Urinary bladder (tissue), 4 donors: ENCODE measurements at places on chromosomes 7 and 10. TPM values are rescaled to one million over a fixed set of nuclear protein-coding genes. Genes with fewer than 3 reads are reported as not detected.

DNA sequence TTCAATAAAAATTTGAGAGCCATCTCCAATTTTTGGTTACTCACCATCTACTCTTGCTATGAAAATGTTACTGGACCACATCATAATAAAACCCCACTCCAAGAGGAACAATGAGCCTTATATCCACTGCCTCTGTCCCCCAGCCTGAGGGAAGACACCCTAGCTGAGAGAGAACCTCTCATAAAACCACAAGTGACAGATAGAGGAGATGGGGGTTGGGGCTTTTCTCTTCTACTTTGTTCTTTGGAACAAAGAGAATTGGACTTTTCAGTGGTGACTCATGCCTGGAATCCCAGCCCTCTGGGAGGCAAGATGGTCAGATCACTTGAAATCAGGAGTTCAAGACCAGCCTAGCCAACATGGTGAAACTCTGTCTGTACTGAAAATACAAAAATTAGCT lies 27.6 kb upstream of the TAS2R16 start:
- no peak for DNase-seq

DNA sequence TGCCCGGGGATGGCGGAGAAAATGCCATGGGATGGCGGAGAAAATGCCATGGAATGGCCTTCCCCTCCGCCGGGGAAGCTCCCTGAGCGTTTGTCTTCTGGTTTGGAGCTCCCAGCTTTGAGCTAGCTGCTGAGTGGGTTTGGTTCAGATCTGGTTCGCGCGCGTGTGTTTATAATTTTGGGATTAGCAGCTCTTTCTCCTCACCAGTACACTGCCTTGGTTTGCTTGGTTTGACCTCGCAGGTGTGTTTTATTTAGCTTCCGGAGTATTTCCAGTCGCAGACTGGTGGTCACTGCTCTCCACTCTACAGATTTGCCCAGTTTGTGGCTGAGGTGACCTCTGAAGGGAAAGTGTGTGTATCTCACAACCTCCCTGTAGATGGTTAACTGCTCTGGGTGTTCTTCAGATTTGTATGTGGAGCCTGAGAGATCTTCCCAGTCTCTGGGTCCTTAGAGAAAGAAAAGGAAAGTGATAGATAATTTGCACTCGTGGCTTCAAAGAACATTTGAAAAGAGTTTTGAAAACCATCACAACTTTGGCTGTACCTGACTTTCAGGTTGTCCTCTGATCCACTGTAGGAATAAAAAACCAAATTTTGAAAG lies 597 bp downstream of the ZNF277 start:
- no peak for DNase-seq

DNA sequence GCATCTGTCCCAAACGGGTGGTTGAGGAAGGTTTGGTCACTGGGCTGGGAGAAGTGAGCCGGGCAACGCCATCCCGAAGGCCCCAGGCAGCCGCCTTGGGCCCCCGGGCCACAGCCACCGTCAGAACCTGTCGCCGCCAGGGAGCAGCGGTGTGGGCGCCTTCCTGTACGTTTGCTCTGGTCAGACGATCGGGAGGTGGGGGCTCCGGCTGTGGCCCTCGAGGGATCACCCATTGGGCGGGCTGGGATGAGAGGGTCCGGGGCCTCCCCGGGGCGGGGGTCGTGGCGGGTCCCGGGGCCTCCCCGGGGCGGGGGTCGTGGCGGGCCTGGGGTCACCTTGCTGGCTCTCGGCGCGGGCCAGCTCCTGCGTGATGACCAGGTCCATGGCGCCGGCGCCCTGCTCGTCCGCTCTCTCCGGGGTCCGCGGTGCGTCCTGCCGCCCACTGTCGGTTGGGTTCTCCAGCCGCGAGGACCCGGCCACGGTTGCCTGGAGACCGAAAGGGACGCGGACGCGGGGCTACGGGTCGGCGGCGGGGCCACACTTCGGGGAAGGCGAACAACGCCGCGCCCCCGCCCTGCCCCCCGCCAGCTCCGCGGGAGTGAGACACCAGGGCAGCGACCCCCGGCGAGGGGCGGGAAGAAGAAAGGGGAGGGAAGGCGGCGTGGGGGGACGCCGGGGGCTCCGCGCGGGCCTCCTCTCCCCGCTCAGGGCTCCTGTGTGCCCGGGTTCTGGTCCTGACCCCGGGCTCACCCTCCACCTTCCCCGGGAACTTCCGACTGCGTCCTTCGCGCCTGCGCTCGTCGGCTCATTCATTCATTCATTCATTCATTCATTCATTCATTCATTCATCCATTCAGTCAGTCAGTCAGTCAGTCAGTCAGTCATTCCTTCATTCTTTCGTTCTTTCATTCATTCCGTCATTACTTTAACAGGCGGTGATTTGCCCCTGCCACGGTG lies at the start of gene CFAP46:
Gene CFAP46 (minus strand): TSS at position 470 of the 957 bp plus-strand sequence. CDS start 86 bp downstream, at position 384.
- no peak for DNase-seq

DNA sequence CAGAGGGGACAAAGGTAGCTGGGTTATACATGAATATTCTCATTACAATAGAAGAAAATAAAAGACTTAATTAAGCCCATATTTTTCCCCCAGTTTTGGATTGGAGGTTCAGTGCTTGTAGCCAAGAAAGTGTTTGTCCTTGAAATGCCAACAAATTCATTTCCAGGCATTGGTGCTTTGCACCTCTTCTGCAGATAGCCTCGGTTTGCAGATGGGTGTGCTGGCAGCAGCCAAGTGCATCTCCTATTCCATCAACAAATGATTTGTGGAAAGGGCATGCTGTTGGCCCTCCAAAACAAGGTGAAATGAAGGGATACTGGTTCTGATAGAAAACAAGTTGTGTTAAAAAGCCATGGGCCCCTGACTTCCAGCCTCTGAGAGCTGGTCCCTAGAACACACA lies 187.3 kb downstream of the DPY19L1 start:
- no peak for DNase-seq

The BHLHA15 gene
- not detected for total RNA-seq

The PIK3CG gene
- 12.1 TPM for total RNA-seq

The JAZF1 gene
- 31.9 TPM for total RNA-seq

The OR6V1 gene
- total RNA-seq = not detected

- DNase-seq = no peak
Observed at GRCh38 chr7:128221929-128222403, 19.1 kb upstream of the LEP start.

DNA sequence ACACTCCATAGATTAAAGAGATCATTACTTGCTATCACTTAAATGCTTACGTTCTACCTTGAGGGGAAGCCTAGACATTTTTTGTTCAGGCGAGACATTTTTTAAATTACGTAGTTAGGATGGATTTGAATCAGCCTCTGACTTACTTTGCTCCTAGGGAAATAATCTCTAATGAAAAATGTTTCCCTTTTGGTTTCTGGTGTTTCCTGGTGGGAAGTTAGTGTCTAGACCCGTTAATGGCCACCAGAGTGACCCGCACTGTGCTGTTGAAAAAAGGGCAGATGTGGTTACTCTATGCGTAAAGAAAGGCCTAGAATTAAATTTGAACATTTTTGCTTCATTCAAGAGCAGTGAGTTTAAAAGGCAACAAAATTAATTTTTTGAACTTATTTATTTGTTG lies 3.8 kb downstream of the ZNF365 start:
- DNase-seq = no peak

The SPDYE16 gene
- total RNA-seq = not detected

The LRRC17 gene
- 200 TPM for total RNA-seq

The FAM200A gene
- 14.8 TPM for total RNA-seq

- no peak for DNase-seq
Observed at GRCh38 chr10:15898046-15898445, 37.7 kb upstream of the MINDY3 start.

The PDLIM1 gene
- total RNA-seq = 24.4 TPM

The ANKRD61 gene
- not detected for total RNA-seq

DNA sequence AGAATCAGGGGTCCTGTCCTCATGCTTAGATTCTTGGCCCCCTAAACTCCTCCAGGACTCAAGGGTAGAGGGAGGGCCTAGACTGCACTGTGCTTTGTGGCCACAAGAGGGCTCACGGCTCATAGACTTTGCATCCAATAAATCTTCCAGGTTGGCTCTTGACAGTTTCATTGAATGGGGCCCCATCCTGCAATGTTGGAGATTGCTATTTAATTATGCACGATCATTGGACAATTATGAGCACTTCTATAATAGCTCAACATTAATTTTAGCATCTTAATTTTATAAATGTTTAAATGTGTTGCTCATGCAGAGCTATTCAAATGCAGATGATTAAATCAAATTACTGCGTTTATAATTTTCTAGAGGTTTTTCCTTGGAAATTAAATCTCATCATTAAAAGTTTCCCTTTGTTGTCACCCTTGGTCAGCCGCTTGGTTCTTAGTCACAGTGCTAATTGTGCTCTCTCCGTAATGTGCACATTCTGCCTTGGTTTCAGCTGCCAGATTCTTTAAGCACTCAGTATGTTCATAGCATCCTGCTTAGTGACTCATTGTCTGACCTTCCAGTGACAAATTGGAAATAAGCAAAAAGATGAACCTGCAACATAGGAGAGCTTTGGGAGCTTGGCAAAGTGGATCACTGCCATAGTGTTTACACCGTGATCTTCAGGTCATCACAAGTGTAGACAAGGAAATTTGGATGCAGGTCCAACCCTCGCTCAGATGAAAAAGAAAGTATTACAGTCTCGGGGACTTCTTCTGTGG lies 33.4 kb upstream of the PLPP4 start:
- no peak for DNase-seq

The AKR1D1 gene
- total RNA-seq = not detected

DNA sequence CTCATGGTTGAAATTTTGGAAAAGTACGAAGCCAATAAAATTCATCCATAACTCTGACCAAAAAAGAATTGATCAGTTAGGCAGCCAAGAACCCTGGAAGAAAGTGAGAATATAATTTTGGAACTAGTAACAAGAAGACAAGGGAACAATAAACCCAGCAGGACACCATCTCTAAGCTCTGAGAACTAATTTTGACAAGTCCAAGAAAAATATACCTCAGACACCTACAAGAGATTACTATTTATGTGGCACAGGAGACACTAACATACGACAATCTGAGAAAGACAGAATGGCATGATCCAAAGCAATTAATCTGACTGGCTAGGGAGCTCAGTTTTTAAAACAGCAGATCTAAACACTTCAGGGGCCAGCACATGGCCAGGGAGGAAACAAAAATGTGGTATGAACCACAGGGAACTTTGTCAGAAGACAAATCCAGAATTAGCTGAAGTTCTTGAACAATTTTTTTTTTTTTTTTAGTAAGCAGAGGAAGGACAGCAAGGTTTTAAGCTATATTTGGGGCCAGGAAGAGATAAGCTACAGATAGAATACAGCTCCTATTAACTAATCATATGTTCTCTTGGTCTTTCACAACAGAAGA lies 38.9 kb downstream of the PARD3 start:
- DNase-seq = no peak

GRCh38 chr10:126468467-126468866 lies 80.2 kb upstream of the ADAM12 start:
- DNase-seq = no peak

DNA sequence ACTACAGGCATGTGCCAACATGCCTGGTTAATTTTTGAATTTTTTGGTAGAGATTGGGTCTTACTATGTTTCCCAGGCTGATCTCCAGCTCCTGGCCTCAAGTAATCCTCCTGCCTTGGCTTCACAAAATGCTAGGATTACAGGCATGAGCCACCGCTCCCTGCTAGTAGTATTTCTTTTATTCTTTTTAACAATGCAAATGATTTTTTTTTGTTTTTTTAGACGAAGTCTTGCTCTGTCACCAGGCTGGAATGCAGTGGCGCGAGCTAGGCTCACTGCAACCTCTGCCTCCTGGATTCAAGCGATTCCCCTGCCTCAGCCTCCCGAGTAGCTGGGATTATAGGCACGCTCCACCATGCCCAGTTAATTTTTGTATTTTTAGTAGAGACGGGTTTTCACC lies 58.1 kb downstream of the SVIL start:
- no peak for DNase-seq

The CD36 gene
- total RNA-seq = 399 TPM

The KIAA1217 gene
- 18.0 TPM for total RNA-seq

- DNase-seq = no peak
Observed at GRCh38 chr7:2930310-2931033, 86.4 kb upstream of the GNA12 start.

DNA sequence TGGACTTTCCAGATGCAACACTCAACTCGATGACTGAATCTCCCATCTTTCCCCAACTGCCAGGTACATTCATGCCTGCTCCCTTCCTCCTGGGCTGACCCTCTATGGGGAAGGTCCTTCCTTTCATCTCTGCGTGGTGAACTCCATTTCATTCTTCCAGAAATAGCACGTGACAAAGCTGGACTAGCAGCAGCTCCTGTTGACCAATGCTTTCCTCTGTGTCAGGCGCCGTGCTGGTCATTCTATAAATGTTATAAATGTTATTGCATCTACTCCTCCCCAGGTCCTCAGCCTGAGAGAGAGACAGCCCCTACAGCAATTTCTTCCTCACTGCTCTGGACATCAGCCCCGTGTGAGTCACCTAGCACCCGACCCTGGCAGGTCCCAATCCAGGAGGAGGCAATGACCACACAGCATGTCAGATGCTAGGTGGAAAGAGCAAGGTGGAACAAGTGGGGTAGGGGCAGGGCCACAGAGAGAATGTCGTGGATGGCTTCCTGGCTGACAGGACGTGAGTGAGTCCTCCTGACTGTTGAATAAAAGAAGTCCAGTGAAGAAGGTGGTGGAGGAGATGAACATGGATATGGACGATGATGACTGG lies 178.1 kb downstream of the ADAM12 start:
- DNase-seq = no peak

DNA sequence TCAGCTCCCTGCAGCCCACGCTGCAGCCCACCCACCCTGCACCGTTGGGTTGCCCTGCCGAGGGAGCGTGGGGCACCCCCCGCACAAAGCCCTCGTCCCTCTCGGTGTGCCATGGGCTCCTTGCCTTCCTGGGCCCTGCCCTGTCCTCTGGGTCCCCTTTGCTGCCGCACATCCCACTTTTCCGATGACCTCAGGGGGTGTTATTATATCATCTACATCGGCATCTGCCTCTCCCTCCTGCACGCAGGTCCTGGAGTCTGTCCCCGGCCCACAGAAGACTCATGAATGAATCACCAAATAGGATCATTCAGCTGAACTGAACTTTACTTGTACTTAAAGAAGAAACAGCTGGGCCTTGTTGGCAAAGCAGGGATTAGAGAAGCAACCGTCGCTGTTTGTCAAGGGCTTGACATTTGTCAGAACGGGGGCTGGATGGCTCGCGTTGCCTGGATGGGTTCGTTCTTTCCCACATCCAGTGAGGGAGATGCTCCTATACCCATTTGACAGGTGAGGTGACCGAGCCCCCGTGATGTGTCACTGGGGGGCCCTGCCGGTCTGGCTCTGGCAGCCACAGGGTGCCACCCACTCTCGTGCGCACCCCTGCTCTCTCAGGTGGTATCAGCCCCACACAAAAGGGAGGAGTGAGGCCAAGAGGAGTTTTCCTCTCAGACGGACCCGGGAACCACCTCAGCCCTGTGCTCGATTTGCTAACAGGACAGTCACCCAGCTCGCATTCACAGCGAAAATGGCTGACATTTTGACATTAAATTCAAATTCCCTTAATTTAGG lies 58.6 kb upstream of the EBF3 start:
- no peak for DNase-seq

The NIPSNAP2 gene
- 75.4 TPM for total RNA-seq

- no peak for DNase-seq
Observed at GRCh38 chr10:30463944-30464451, 30.0 kb downstream of the MAP3K8 start.

The CALHM1 gene
- total RNA-seq = not detected
